ENCODE measurements at places on chromosomes 11 and 22.

GRCh38 chr11:16364254-16364653, 7.9 kb upstream of the SOX6 start:
- DNase-seq, result no peak

GRCh38 chr11:32312865-32313403, 122.4 kb downstream of the WT1 start:
- no peak for DNase-seq

DNA sequence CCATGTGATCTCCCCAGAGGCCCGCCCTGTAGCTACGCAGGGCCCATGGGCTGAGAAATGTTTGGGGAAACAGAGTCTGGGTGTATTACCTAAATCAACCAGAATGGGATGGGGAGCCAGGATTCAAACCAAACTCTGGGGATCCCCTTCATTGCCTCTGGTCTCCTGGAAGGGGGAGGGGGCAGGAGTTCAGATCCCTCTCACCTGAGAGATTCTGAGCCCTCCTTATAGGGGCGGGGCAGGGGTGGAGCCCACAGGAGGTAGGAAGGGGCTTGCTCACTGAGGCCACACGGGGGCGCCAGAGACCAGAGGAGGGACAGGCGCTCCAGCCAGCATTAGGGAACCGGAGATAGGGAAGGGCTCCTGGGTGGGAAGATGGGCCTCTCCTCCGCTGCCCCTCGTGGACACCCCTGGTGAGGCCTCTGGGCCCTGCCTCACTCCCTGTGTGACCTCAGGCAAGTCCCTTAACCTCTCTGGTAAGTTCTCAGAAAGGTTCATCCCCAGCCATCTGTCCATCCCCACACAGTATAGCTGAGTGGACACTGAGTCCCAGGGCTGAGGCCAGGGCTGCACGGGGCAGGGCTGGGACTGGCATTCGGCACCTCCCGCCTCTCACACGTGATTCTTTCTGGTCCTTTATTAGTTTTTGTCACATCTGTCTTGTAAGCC, 2.7 kb upstream of the CDC42BPG start:
- peak; percentile 82 for DNase-seq

- no peak for DNase-seq
Measured at GRCh38 chr22:35409783-35410662, 10.1 kb downstream of the MCM5 start.

- no peak for DNase-seq
Measured at GRCh38 chr11:108241330-108242037, 18.6 kb downstream of the ATM start.

GRCh38 chr22:27245056-27245455, 556.5 kb downstream of the MN1 start:
- DNase-seq, result no peak

DNA sequence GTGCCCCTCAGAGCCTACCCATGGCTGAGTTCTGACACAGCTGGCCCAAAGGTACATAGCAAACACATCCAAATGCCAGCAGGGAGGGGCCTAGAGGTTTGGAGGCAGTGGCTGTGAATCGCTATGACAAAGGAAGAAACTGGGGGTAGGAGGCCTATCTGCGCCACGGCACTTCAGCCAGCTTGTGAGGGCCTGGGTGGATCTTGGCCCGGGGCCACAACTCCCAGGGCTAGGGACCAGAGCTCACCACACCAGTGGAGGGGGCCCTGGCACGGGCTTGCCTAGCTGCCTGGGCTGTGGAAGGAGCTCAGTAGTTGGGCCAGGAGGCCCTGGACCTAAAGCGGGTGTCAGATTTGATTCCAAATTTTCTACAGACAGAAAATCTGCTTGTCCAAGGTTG, 9.4 kb upstream of the NAP1L4 start:
- no peak for DNase-seq

- DNase-seq, result no peak
Measured at GRCh38 chr11:123800036-123800435, 6.1 kb downstream of the OR6M1 start.

- no peak for DNase-seq
Measured at GRCh38 chr22:43828998-43829782, 17.1 kb upstream of the EFCAB6 start.

DNA sequence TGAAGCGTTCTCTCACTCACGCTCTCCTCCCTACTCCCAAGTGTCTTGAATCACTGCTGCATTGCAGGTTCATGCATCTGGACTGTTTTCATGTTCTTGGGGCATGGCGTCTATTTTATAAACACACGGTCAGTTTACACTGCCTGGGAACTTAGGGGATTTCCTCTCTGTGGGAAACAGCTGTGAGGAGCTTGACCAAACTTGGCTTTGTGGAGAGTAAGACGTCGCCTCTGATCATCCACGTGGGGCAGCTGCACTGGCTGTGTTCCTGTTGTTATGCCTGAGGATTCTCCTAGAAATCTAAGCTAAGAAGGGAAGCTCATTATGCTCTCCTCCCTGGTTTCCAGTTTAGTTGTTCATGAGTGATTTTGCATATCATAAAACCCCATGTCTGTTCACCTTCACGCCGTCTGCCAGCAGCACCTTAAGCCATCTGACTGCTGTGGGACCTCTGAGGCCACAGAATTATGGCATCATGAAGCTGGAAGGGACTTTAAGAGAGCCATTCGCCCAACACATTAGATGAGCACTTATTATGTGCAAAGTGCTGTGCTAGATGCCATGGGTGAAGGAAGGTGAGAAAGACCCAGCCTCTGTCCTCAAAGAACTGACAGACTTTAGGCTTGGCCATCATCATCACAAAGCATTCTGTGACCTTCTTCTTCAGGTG, 38.8 kb upstream of the POU2AF1 start:
- no peak for DNase-seq

GRCh38 chr11:76579056-76579751, 91.3 kb downstream of the LRRC32 start:
- no peak for DNase-seq

DNA sequence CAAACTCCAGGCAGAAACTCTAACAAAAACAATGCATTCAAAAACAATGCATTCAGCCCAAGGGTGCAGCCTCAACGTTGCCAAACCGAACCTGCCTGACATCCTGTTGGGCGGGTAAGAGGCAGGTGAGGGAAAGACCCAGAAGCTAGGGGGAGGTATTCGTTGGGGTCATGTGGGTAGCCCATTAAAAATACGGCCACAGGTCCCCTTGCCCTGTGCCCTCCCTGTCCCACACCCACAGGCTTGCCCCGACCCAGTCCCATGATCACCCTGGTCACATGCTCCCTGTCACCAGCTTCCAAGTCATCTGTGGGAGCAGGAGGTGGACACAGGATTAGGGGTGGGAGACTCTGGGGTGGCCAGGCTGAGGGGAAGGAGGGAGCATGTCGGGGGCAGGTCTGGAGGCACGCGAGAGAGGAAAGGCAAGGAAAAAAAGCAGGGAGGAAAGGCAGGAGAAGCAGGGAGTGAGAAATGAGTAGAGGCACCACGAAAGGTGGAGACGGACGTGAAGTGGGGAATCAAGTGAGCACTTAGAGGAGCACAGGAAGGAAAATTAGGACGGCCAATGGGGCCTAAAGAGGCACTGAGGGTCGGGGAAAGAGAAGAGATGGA, 683 bp downstream of the PLA2G6 start:
- no peak for DNase-seq

DNA sequence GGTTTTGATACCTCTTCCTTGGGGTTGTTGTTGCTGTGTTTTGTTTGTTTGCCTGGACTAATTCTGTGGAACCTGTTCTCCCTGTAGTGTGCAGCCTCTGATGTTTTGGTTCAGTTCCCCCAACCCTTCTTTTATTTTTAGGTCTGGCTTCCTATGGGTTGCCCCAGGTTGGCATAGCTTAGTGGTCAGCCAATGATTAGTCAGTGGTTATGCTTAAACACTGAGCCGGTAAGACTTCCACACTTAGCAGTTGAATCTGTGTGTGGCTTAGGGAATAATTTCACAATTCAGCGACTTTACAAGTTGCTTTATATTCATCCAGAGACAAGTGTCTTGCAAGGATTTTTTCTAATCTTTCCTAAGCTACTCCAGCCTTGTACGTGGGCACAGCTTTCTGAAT, 78.6 kb upstream of the CLPB start:
- no peak for DNase-seq

GRCh38 chr22:44119669-44120313, 60.9 kb upstream of the PARVG start:
- DNase-seq, result no peak

GRCh38 chr11:34036456-34036855, 15.1 kb upstream of the CAPRIN1 start:
- DNase-seq, result no peak

- DNase-seq, result no peak
Measured at GRCh38 chr11:68338051-68338780, 25.8 kb downstream of the LRP5 start.

- DNase-seq, result no peak
Measured at GRCh38 chr11:67211656-67212436, 54.4 kb upstream of the GRK2 start.

- DNase-seq, result no peak
Measured at GRCh38 chr11:72038491-72038890, 39.8 kb downstream of the IL18BP start.

GRCh38 chr11:76734456-76735420, 48.4 kb upstream of the TSKU start:
- no peak for DNase-seq

GRCh38 chr11:115598257-115598901, 94.2 kb upstream of the CADM1 start:
- no peak for DNase-seq

- no peak for DNase-seq
Measured at GRCh38 chr22:48433647-48434046, 1394.0 kb downstream of the BRD1 start.

- DNase-seq, result no peak
Measured at GRCh38 chr22:25853078-25853477, 111.1 kb downstream of the MYO18B start.

DNA sequence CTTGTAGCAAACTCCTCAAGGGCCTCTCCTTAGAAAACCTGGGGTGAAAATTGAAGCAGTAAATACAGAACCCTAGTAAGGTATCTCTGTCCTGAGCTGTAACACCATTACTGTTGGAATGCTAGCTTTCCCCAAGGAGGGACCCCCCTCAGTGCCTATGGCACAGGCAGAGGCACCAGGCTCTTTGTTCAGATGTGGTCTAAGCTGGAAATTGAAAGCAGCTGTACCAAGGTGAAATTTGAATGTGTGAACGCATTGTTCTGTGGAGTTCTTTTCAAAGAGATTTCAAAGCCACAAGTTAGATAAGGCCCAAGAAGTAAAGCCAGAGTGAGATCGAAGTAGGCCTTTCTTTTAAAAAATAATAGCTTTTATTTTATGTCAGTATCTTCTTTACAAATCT, 71.9 kb upstream of the HORMAD2 start:
- DNase-seq, result no peak

GRCh38 chr11:35390737-35391682, 28.3 kb downstream of the SLC1A2 start:
- no peak for DNase-seq

DNA sequence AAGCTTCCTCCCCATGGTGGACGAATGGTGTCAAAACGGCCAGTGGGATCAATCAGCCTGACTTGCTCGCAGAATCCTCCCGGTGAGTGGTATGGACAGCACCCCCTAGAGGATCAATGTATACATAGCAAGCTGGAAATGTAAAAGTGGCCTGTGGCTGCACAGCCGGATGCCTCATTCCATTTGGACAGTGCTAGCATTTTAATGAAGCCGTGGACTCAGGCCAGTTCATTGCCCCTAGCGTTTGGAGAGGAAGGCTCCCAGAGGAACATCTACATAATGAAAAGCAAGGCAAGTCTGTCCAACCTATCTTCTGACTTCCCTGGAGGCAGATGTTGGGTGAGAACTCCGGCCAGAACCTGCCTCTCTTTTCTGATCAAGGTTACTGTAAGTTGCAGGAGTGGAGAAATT, 942.3 kb downstream of the NTM start:
- DNase-seq, result peak; percentile 29

DNA sequence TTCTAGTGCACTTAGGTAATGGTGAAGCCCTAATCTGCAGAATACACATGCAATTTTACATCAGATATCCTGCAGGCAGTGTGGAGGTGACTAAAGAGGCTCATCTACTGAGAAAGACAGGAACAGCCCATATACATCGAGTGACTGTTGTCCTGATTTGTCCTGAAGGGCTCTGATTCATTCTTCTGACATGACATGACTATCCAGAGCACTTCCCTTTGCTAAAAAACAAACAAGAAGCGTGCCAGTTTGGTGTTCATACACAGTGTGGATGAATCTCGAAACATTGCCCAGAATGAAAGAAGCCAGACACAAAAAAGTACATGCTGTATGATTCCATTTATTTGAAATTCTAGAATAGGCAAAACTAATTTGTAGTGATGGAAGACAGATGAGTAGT, 48.0 kb upstream of the AMPD3 start:
- no peak for DNase-seq

DNA sequence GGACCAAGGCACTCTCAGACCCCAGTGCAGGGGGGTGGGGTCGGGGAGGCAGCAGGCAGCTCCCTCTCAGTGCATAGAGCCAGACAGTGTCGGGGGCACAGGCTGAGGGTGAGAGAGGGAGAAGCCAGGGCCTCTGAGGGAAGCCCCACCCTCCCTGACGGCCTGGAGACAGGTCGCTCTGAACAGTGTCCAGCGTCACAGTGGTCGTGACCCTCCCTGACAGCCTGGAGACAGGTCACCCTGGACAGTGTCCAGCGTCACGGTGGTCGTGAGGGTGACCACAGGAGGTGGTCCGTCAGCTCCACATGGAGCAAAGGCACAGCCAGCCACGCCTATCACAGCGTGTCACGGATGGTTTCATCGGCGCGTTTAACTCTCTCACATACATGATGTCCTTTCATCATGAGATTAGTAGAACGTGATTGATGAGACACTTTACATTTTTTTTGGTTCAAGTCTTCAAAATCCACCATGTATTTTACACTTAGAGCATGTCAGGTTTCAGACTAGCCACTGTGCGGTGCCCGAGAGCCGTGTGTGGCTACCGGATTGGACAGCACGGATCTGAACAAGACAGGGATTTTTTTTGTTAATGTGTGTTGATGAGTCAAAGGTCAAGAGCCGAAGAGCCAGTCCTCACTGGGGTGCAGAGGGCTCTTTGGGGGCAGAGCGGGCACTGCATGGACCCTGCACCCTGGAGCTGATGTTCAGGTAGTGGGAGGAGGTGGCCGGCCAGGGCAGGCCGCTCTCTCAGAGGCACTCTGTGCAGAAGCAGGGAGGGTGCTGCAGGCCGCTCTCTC, 23.9 kb upstream of the PANX2 start:
- no peak for DNase-seq

DNA sequence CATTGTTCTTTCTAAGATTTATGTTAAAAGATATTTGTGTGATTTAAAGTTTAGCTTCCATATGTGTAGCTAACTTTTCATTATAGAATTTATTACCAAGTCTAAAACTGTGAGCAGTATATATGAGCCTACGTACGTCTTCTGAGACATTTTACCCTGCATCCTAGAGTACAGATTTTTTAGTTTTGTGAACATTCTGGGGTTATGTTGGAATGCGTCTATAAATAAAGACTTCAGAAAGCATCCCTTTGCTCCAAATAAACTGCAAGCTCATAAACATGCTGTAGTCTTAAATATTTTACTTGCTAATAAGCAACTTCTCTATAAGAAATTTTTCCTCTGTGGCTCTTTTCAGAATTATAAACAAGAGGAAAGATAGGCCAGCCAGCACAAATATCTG, 236.5 kb downstream of the DDX10 start:
- no peak for DNase-seq

- peak; percentile 86 for DNase-seq
Measured at GRCh38 chr22:23786752-23787599, at the start of gene SMARCB1. Gene SMARCB1, plus strand, starts transcription at chr22:23786966. Its CDS starts 204 bp downstream, at chr22:23787170.

Data from NCI-H1930 (cell line).